ENCODE measurements at places on chromosomes 4 and X.

- DNase-seq, result no peak
These were observed 177.7 kb downstream of the RBM46 start for GRCh38 chr4:154958621-154959358.

GRCh38 chrX:53160297-53160983 lies 64.6 kb downstream of the KDM5C start:
- no peak for DNase-seq

DNA sequence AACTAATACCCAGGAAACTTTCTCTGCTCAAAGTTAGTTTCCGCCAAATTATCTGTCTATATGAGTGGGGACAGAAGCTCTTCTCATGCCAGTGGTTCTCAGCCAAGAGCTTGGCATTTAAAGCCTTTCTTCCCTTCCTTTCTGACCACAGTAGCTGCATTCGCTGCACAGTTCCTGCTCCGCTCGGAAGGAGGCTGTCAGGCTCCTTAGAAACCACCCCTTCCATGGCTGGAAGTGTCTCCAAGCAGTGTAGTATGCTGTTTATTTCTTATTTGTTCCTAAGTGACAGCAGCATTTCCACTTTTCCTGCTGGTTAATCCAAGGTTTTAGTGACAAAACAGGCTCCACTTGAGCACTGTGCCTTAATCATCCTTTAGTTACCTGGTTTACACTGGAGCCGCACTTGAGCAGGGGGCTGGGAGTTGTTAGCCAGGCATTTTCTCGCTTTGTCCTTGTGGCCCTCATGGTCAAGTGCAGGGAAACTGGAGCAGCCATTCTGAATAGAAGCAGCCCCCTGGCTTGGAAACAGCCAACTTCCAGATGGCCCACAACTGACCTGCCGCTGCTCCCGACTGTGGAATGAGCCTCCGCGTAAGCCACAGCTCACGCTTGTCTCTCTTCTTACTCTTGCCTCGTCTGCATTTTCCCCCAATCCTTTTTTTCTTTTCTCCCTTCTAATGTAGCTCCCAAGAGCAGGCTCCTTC lies 739.4 kb upstream of the TENM3 start:
- no peak for DNase-seq

GRCh38 chrX:70001269-70001668 lies 48.5 kb downstream of the AWAT2 start:
- DNase-seq, result no peak

DNA sequence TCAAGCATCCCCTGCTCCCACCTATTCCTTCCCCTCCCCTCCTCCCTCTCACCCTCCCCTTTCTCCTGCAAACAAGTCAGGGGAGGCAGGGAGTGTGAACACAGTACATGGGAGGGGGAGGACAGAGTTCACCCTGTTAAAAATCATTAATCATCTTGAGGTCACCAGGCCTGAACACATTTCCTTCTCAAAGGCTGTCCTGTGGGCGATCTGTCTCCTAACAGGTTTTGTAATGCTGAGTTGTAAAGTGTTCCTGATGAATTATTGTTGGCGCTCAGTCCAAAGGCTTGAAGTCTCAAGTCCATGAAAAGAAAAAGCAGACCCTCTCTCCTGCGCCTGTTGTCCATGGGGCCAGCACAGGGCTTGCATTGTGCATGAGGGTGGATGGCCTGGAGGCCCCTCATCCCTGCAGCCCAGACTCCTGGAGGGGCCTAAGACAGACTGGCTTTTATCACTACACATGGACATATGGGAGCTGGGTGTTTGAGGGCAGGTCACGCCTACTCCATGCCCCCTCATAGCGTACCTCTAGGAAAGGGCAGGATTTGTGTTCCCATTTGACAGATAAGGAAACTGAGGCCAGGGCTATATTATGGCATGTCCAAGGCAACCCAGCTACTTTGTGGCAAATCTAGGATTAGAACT lies 189.1 kb downstream of the RAB28 start:
- DNase-seq, result no peak

- no peak for DNase-seq
These were observed 3.6 kb downstream of the IRS4 start for GRCh38 chrX:108732630-108733321.

GRCh38 chr4:18593297-18594002 lies 571.9 kb upstream of the LCORL start:
- DNase-seq, result peak; percentile 18

GRCh38 chrX:16005917-16006316 lies 117.4 kb upstream of the GRPR start:
- no peak for DNase-seq

GRCh38 chr4:137432446-137433311 lies 99.6 kb downstream of the PCDH18 start:
- DNase-seq, result no peak

GRCh38 chr4:114383721-114384120 lies 214.9 kb upstream of the UGT8 start:
- DNase-seq, result no peak

DNA sequence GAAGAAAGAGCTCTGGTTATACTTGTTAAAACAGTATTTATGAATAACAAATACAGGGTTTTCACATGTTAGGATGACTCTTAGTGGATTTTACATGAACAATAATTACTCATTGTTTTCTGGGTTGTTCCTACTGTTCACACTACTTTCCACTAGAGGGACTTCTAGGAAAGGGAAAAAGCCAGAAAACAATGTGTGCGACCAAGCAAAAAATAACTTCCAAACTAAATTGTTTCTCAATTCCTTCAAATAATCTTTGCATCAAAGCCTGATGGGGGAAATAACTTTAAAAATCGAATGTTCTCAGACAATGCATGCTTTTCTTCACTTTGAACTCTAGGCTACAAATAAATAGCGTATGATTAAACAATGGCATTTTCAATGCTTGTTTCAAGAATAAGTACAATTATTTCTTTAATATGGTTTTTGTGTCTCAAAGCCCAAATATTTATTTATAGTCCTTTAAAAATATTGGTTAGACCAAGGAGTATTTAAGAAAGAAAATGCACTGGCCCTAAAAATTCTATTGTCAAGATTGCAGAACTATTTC lies 72.1 kb upstream of the ETNPPL start:
- no peak for DNase-seq

DNA sequence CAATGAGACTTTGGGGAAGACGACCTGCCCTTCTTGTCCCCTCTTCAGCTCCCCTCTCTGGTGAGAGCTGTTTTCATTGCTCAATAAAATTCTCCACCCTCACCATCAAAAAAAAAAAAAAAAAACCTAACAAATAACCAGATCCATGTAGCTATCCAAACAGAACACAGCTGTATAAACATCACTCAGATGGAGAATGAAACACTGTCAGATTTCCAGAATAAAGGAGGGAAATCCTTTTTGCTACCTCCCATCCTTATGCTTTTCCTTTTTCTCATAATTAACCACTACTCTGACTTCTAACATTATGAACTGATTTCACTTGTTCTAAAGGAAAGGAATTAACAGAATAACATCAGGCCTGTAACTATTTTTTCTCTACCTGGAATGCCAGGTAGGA lies 155.6 kb downstream of the PPP4R3C start:
- DNase-seq, result no peak

GRCh38 chr4:106618956-106619355 lies 250.4 kb upstream of the GIMD1 start:
- DNase-seq, result no peak

- no peak for DNase-seq
These were observed 22.9 kb upstream of the SEC24D start for GRCh38 chr4:118858779-118859178.

- DNase-seq, result no peak
These were observed 333.9 kb downstream of the INPP4B start for GRCh38 chr4:142512161-142512560.

DNA sequence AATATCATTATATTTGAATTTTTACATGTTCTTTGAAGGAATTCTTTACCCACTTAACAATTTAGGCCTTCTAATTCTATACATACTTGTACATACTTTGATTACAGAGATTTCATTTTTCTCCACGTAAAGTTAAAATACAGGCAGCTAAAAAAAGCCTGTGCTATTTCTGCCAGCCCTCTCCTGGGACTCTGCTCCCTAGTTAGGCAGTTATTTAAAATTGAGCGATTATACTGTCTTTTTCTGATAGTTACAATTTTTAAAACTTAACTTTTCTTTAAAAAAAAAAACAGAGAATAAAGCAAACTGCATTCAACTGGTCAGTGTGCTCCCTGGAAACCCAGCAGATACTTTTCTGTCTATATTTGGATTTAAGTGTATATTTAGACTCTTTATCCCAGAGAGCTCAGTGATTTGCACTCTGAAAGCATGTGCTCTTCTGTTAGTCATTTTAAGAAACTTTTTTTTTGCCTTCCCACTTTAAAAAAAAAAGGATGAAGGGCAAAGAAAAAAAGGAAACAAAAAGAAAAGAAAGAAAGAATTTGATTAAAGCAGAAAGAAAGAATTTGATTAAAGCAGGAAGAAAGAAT lies 18.1 kb upstream of the FAM241A start:
- DNase-seq, result no peak

- no peak for DNase-seq
These were observed 73.6 kb upstream of the DHX15 start for GRCh38 chr4:24657768-24658617.

GRCh38 chrX:21708116-21708515 lies 49.8 kb downstream of the SMPX start:
- DNase-seq, result no peak

GRCh38 chr4:130335417-130336194 lies 1239.7 kb downstream of the C4orf33 start:
- no peak for DNase-seq

Measured in activated CD4-positive, alpha-beta T cell treated with anti-CD3 and anti-CD28 coated beads, Interleukin-2, amount 50 U/mL, for 4 hours (primary cell).